NCI-H2227 treated with DMSO at 0.1 percent for 48 hours (cell line): ENCODE measurements at places on chromosomes 12 and 14.

GRCh38 chr14:94180655-94181271 lies 6.6 kb downstream of the PPP4R4 start:
- peak; percentile 64 for DNase-seq

GRCh38 chr12:22969521-22969920 lies 344.6 kb downstream of the ETNK1 start:
- DNase-seq, result no peak

- DNase-seq, result no peak
Observed at GRCh38 chr12:89721291-89721987, 12.8 kb upstream of the ATP2B1 start.

DNA sequence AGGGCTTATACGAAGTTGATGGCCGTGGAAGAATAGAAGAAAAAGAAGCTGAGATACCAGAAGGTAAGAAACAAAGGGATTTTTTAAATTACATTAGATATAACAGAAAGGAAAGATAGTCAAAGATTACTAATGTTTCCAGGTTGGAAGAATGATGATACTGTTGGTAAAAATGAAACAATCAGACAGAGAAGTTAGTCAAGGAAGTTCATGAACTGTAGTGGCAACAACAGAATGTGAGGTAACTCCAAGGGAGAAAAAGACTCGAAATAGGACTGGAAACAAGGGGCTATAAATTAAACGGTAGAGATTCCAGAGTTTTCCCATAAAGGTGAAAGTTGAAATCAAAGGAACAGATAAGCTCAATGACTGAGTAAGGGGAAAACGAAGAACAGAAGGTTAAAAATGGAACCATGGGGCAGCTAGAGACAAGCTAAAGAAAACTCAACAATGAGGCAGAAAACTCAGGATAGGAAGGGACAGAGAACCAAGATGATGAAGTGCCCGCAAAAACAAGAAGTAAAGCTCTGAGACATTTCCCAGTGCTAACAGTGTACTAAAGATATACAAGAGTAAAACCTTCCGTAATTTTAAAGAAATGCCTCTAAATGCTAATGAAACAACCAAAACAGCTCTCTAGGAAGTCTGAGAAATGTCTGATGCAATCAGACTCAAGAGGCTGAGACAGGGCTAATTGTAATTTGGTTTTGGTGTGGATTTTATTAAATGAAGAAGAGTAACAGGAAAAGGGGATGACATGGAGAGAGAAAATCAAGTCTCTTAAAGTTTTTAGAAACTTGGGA lies 70.0 kb downstream of the PPP2R5E start:
- DNase-seq, result no peak

DNA sequence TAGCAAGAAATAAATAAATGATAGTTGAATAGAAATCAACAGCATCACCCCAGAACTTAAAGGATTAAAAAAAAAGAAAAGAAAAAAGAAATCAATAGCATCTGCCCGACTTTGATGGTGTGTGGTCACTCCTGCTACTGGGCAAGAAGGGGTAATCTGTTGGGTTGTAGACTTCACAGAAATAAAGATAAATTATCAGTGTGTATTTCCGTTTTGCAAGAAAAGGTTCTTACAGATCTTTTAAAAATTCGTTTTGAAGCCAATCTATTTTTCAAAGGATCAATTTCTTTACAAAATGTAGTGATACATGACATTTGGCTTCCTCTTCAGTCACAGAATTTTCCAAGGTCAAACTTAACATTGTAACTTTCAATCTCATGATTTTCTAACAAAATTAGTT lies 448.9 kb upstream of the FAR2 start:
- no peak for DNase-seq

GRCh38 chr12:105072888-105073488 lies 11.3 kb downstream of the ALDH1L2 start:
- no peak for DNase-seq

- no peak for DNase-seq
Observed at GRCh38 chr12:102763471-102763870, 153.6 kb downstream of the PAH start.

- DNase-seq, result no peak
Observed at GRCh38 chr12:19761463-19761862, 322.2 kb downstream of the AEBP2 start.

DNA sequence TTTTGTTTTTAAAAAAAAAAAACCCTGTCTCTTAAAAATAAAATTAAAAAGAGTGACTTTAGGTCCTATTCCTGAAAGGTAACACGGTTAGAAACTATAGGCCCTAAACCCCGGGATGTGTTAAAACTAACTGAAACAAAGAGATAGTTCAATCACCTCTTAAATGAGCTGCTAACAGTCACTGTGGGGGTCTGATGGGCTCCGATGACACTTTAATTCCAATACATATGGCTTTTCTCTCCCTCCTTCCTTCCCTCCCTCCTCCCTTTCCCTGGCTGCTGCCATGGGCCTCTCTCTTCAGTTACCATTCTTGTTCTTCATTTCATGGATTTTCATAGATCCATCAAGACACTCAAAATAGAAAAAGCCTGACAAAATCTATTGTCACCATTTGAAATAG lies 76.6 kb downstream of the RNF34 start:
- DNase-seq, result no peak

DNA sequence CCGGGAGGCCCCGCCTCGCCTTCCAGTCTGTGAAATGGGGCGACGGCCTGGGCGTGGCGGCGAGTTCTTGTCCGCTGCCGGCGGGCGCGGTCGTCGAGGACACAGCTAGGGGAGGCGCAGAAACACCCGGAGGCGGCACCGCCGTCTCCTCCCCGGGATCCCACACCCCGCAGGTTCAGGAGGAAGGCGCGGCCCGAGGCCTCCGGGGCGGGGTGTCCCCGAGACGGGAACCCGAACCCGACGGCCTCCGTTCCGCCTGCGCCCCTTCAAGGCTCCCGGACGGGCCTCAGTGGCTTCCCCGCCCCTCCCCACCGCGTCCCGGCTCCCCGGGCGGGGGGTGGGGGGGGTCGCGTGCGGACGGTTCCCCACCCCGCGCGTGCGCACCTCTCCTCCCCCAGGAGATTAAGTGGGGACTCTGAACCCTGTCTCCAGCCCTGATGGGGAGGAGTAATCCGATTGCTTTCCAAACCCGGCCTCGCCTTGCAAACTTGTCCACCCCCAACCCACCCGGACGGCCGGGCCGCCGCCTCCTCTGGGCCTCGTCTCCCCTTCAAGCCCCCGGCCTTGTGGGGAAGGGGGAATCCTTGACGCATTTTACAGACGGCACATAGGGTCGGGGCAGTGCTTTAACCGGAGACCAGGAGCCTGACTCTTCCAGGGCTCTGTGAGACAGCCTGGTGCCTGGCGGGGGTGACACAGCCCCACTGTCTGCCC lies 35.3 kb upstream of the ANKRD9 start:
- DNase-seq, result no peak

GRCh38 chr14:42778984-42779383 lies 1172.3 kb downstream of the LRFN5 start:
- no peak for DNase-seq

GRCh38 chr14:72607386-72608130 lies 286.3 kb downstream of the DPF3 start:
- no peak for DNase-seq

- no peak for DNase-seq
Observed at GRCh38 chr14:68785534-68786490, 7.1 kb downstream of the ZFP36L1 start.

DNA sequence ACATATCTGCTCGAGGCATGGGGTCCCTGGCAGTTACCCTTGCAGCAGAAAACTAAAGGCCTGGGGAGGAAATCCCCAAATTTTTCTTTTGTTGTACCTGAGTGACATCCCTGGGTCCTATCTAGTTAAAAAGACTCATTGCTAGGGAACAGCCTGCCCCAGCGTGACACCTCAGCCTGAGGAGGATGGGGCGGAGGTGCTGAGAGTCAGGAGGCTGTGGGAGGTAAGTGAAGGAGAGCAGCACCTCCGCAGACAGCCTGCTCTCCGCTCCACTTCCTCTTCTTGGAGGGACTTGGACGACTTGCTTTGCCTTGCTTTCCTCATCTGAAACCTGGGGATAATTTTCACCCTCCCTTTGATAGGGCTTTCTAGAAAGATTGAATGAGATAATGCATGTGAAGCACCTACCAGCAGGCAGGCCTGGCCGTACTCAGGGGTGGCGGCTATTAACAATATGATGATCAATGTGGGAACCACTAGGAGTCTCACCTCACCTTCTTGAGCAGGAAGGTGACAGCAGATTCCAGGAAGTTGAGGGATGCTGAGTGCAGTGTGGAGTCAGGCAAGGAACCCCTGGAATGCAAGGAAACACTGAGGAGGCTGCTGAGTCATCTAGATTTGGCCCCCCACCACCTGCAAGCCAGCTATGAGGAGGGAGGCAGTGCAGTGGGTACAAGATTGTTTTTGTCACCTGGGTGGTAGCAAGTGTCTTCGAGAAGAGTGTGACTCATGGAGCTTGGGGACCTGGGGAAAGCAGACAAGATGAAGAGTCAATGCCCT lies 23.2 kb downstream of the UBE3B start:
- DNase-seq, result no peak

DNA sequence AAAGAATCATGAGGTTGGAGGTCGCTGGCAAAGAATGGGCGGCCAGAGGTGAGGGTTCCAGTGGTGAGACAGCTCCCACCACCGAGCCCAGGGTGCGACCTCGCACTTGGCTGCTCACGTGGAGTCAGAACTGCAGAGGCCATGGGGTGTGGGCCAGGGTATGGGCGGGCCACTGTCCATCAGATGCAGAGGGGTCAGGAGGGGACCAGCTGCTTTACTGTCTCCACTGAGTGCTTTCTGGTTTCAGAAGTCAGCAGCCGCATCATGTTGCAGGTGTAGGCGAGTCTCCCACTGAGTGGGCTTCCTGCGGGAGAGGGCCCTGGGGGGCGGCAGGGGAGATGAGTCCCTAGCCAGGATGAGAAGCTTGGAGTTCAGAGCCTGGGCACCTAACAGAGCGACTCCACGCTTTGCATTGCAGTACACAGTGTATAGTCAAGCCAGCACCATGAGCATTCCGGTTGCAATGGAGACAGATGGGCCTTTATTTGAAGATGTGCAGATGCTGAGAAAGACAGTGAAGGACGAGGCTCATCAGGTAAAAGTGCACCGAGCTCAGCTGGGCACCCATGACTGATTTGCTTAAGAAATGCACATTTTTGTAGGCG lies 46.9 kb upstream of the DYNC1H1 start:
- no peak for DNase-seq

DNA sequence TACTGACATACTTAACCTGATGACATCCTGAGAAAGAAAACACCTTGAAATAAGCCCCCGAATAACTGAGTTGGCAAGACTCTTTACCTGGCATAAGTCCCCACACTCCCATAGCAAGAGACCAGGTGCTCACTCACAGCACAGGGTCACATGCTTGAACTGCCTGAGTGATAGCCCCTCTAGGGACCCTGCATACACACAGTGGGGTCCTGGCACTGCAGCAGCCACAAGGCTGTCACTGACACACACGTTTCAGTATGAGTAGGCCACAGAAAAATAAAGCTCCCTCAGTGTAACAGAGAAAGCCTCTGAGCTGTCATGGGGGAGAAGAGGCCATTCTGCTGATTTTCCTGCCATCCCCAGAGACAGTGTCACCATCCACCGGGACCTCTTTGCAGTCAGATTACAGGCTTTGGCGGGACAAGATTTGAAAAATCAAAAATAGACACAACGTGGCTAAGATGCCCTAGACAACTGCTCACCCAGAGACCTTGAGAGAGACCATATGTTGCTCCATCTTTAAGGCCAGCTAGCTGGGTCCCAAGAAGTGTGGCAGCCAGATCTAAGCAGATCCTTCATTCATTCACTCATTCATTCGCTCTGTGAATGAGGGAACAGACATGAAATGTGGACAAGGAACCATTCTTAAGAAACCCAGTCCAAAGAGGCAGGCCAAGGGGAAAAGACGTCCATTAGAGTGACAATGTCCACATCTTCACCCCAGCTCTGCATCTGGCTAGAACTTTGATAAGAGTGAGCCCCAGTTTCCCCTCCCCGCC lies 1.6 kb downstream of the SCARB1 start:
- DNase-seq, result no peak

GRCh38 chr12:58242796-58243630 lies 301.6 kb downstream of the ATP23 start:
- DNase-seq, result no peak

DNA sequence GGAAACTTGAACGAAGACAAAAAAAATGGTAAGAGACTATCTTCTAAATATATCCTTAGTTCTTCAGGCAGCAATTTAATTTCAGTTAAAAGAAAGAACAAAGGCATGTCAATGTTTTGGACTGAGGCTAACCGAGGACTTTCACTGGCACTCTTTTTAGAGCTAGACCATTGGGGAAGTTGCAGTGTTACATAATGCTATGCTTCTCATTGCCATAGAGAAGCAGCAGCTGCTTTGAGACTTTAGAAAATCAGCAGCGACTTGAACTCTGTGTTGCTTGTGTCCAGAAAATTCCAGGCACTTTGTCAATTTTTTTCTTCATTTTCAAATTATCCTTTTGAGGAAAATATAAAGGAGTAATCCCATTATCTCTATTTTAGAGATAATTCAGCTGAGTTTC lies 964.2 kb downstream of the NRXN3 start:
- no peak for DNase-seq

DNA sequence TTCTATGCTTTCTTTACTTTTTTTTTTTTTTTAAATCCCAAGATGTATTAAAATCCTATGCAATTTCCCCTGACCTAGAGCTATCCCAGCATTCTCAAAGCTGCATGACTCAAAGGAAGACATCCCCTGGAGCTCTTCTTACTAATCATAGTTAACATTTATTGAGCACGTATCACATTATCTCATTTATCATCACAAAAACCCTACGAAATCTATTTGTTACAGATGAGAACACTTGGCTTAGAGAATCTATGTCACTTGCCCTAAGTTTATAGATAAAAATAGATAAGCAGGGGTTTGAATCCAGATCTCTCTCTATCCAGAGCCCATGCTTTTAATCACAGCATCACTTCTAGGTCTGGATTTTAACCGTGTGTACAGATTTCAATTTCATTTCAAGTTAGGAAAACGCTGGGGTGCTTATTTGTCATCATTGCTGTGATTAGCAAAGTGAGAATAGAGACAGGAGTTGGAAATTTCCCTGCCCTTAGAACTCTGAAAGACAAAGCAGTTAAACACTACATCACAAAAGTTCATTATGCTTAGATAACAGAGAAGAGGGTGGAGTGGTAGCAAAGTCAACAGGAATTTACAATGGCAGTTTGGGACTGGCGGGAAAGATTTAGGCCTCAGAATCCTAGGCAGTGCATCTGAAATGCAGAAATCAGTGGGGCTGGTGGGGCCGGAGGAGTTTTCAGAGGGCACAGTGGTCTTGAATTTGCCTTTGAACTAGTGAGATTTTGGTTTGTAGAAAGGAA lies 177.7 kb upstream of the FRMD6 start:
- DNase-seq, result no peak

- no peak for DNase-seq
Observed at GRCh38 chr12:31558521-31558920, 32.4 kb downstream of the DENND5B start.
